ENCODE measurements at places on chromosomes 7 and 10. TPM values are rescaled to one million over a fixed set of nuclear protein-coding genes. Genes with fewer than 3 reads are reported as not detected.

HOXA5 gene
- total RNA-seq: 10.3 TPM

NEUROD6 gene
- not detected for total RNA-seq

LYZL2 gene
- total RNA-seq: not detected

MBL2 gene
- total RNA-seq: not detected

NPY4R gene
- not detected for total RNA-seq

CREB3L2 gene
- 15.1 TPM for total RNA-seq

MSMB gene
- total RNA-seq: not detected
